ENCODE measurements at places on chromosomes 13 and 19.

DNA sequence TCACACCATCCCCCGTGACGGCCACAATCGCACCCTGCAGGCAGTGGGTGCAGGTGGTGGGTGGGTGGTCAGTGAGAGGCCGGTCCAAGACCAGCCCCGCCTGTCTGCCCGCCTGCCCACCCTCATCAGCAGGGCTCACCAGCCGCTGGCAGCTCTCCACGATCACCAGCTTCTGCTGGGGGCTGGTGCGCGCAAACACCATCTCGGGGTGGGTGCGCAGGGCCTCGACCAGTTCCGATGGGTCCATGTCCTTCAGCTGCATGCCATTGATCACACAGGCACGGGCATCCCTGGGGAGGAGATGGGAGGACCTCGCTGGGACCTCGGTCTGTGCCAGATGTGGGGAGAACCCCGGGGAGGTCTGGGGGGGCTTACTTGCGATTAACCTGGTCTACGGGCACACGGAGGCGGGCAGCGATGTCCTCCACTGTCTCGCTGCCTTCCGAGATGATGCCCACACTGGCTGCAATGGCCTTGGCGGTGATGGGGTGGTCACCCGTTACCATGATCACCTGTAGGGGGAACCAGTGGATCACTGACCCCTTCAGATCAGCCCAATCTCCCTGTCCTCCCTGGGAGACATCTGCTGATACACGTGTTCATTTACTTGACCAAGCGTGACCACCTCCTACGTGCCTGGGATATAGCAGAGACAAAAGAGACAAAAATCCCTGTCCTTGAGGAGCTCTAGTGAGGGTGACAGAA lies 8.0 kb downstream of the ATP4A start:
- no peak for DNase-seq

DNA sequence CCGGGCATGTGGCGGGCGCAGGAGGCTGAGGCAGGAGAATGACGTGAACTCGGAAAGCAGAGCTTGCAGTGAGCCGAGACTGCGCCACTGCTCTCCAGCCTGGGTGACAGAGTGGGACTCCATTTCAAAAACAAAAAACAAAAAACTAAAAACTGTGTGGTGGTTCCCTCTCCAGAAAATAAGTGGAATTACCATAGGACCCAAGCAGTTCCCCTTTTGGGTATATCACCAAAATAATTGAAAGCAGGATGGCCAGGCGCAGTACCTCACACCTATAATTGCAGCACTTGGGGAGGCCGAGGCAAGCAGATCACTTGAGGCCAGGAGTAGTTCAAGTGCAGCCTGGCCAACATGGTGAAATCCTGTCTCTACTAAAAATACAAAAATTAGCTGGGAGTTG lies 15.7 kb upstream of the LDLR start:
- no peak for DNase-seq

DNA sequence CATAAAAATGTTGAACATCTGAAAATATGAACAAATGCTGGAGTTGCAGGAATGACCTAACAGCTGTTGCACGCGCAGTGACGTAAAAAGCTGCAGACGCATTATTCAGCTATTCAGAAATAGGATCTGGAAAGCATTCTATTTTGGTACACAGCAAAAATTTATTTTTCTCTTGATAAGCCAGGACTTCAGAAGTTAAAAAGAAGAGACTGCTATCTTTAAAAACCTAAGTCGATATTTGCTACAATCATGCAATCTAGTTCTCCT lies 36.9 kb upstream of the STARD13 start:
- DNase-seq, result peak; percentile 41

DNA sequence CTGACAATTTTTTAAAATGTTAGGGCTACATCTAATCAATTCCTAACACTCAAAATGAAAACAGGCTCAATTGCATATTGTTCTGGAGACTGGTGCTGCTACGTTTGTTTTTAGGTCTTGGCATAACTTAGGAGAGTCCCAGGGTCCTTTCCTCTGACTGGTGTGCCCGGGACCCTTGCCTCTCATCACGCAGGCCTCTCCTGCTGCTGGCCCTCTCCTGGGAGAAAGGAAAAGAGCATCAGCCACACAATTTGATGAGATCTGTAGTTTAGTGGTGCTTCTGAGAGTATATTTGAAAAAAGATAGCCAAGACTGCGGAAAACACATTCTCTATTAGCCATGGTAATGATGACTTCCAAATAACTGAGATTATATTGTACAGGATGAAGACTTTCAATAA lies 380.0 kb downstream of the KLF12 start:
- no peak for DNase-seq

DNA sequence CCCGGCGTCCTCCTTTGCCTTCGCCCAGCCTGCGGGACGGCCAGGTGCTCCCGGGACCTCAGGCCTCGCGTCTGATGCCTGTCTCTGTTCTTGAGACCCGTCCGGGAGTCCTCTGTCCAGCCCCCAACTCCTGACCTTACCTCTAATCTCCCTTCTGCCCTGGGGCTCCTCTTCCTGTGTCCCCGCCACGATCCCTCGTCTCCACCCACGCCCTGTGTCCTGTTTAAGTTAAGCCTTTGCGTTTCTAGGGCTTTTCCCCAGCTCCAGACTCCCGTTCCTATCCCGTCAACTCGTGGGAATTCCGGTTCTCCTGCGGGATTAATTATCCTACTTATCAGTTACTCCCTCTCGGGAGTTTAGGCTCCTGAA lies 686 bp downstream of the LENG8 start:
- DNase-seq, result no peak

- no peak for DNase-seq
These were observed 5.0 kb downstream of the LGALS14 start for GRCh38 chr19:39709026-39709872.

Measured in BJ (cell line).